NCI-H446 treated with DMSO at 0.1 percent for 48 hours (cell line): ENCODE measurements at places on chromosomes 4 and X.

GRCh38 chrX:69153060-69153730 is 12.1 kb downstream of the PJA1 start:
- DNase-seq = no peak

- no peak for DNase-seq
These were observed 56.2 kb downstream of the SMIM20 start for GRCh38 chr4:25970226-25970675.

DNA sequence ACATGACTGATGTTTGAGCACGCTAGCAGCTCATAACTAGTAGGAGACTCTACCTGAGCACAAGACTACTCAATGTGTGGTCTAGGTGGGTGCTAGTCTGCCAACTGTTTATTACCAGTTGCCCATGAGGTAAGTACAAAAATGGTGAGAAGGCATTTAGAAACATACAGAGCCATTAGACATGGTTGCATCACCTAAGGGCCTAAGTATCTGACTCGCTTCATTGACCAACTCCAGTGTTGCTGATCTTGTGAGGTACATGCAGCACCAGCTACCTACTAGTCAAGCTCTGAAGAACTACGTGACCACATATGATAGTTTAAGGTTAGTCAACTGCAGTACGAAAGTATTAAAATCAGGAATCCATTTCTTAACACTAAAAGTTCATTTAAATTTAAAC is 39.9 kb downstream of the APBB2 start:
- DNase-seq = no peak

- no peak for DNase-seq
These were observed 46.4 kb downstream of the ACOX3 start for GRCh38 chr4:8394061-8394519.

DNA sequence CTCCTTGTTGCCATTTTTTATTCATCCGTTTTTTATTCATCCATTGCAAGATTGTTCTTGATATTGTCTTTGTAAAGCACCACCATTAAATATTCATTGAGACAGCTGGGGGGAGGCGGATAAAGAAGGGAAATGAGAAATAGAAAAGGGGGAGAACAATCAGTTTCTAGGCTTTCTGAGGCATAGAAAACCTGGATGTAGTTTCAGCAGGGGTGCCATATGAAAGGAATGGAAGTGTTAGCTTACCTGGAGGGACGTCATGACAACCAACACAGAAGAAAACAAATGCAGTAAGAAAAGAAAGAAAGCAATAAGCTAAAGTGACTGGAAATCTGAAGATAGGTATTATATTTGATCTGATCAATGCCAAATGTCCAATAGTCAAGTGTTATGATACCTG is 276.1 kb downstream of the GASK1B start:
- no peak for DNase-seq

DNA sequence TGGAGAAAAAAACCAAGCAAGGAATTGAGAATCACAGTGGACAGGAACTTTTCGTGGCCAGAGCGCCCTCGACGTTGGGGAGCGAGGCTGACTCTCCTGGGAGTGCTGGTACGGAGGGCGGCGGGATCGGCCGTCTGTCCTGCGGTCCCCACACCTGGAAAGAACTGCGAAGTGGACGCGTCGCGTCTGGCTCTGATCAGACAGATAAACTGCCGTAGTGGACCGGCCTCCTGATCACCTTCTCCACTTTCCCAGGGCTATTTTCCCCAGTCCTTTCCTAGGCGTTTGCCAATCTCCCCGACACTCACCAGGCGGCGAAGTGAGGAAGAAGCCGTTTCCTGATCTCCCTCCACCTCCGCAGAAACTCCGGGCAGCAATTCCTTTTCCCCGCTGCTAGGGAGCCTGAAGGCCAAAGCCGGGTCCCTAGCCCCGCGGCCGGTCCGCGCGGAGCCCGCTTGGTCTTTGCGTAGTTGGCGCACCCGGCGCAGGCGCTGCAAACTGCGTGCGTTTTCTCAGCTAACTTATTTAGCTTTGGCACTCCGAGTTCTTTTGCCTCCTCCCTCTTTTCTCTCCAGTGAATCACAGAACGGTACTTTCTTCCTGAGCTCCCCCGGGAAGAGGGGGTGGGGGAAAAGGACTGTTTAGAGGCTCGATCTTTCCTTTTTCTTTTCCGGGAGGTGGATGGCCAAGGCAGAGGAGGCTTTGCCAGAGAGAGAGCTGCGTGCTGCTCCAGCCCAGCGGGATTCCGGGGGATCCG is at the start of gene ARSJ:
ARSJ (minus strand) TSS at position 500 of the 757 bp plus-strand sequence. CDS start 813 bp downstream, outside the sequence.
- DNase-seq = peak; percentile 50

DNA sequence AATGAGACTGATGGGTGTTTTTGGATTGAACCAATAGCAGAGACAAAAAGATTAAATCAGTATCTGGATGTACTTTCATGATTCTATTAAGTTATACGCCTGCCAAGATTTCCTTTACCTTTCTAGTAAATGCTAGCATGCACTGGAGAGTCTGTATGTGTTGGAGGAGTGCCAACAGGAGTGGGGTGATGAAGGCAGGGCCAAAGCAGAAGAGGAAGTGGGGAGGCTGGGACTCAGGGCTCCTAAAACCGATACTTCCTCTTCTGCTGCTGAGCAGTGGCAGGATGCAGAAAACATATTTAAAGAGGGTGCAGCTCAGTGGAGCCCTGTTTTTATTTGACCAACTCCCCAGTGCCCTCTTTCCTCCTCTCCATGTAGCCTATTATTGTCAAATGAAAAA is 5.6 kb downstream of the CYSLTR1 start:
- no peak for DNase-seq

DNA sequence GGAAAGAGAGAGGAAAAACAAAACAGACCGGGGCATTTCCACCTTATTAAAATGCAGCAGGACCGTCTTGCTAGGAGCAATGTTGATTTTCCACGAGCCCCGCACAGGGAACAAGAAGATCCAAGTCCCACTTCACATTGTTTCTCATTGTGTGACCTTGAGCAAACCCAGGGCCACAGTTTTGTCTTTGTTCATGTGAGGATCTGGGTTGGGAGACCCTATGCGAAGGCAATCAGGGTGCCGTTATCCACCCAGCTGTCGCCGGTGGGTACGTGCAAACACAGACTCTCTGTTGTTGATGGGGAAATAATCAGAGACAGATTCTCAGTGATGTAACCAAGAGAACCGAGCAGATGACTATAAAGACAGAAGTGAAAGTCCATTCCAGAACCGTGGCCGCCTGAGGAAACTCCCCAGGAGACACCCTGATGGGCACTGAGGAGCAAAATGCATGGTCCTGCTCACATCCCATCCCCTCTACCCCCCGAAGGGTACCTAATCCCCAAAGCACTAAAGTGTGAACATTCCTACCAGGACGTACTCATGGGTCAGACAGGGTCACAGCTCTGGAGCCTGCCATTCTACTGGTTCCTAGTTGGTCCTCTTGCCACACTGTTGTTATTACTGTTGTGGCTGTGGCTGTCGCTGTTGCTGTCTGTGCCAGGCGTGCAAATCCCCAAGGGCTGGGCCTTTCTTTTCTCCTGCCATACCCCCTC is 102.7 kb upstream of the RBPJ start:
- no peak for DNase-seq

GRCh38 chr4:25779021-25779420 is 83.8 kb downstream of the SEL1L3 start:
- DNase-seq = no peak

GRCh38 chr4:147518846-147519767 is 38.2 kb downstream of the EDNRA start:
- peak; percentile 36 for DNase-seq

DNA sequence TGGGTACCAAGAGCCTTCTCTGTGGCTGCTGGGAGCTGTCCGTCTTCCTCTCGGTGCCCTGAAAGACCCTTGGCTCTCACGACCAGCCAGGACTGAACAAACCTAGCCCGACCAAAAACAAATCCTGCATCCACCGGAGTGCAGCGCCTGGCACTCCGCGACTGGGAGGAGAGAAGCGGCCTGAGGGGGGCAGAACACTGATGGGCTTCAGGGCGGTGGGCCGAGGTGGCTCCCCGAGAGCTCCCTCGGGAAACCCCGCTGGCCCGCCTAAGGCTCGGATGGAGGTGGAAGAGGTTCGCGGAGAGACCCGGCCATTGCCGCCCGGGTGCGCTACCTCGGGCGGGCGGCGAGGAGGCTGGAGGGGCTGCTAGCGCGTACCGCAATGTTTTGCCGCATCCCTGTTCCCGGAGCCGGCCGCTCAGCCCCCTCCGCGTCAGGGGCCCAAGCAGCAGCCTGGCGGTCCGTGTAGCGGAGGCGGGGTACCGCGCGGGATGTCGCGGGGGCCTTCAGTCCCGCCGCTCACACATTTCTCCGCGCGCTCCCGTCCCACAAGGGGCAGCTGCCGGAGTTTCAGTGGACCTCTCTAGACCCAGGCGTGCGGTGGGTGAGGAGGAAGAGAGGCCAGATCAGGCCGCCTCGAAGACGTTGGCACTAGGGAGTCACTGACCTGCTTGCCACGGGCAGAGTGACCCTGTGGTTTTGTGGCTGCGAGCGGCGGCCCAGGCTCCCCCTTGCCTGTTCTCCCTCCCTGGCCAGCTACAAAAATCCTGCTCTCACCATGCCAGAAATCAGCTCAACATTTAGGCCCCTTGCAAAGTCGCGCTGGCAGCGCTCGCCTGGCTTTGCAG is 2.2 kb downstream of the SLITRK4 start:
- DNase-seq = no peak
